ENCODE measurements at places on chromosomes 7 and 10.
A peak's percentile ranks its signal among the peaks of the same experiment; 100 is the strongest.

- DNase-seq = no peak
Measured at GRCh38 chr7:157580324-157580723, 243.5 kb downstream of the DNAJB6 start.

DNA sequence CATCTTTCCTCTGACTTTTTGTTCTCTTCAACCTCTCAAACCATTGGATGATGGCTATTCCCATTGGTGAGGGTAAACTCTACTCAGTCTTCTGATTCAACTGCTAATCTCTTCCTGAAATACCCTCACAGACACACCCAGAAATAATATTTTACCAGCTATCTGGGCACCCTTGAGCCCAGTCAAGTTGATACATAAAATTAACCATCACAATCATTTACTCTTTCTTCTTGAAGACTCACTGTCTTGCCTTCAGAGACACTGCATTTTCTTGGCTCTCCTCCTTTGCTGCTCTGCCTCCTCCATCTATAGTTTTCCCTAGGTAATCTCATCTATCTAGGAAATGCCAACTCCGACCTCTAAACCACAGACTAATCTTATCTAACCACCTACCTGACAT, 12.6 kb upstream of the PRRT4 start:
- no peak for DNase-seq

- no peak for DNase-seq
Measured at GRCh38 chr10:97028126-97028831, 157.5 kb downstream of the SLIT1 start.

- no peak for DNase-seq
Measured at GRCh38 chr10:14625192-14625631, 149.5 kb downstream of the FAM107B start.

DNA sequence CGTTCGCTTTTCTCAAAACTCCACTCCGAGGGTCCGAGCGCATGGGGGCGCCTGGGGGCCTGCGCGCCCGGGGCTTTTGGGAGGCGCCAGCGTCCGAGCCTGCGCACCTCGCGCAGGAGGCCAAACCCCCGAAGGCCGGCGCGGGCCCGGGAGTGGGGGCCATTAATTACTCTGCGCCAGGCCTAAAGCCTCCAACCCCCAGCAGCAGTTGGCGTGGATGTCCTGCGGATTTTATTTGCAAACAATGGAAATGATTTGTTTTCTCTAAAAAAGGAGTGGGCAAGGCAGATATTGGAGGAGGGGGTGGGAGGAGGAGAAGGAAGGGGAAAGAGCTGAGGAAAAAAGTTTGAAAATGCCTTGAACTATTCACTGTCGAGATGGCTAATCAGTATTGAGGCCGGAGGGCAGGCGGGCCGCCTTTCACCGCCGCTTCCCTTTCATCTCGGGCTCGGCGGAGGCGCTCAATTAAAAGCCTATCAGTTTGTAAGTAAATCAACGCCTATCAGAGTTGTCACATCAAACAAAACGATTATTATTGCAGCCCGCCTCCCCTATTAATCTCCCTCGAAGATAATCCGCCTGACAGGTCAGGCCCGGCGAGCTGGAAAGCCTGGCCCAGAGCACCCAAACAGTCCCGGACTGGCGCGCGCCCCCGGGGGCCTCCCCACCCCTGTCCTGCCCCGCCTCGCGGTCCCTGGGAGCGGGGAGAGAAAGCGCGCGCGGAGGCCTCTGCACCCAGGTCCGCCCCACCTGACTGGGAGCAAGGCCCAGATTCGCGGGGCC, 3.4 kb upstream of the ZNF503 start:
- DNase-seq = no peak

GRCh38 chr7:100753750-100754149, 20.4 kb downstream of the ZAN start:
- DNase-seq = no peak

GRCh38 chr7:118657391-118658005, 433.0 kb downstream of the ANKRD7 start:
- no peak for DNase-seq

DNA sequence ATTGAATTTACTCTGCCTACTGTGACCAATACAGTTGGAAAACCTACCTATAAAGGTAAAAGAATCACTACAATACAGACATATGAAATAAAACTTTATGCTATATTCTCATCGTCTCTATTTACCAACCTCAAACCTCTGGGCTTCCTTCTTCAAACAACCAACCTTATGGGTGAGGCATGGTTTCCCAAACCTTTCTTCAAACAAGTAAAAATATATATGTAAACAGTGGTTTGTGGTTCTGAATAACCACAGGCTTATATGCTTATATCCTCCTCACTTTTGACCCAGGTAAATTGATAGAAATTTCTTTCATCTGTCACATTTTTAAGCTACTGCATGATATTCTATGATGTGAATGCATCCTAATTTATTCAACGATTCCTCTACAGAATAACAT, 103.6 kb downstream of the ITGB1 start:
- no peak for DNase-seq

GRCh38 chr10:31025142-31025541, 6.5 kb downstream of the ZNF438 start:
- DNase-seq = no peak

DNA sequence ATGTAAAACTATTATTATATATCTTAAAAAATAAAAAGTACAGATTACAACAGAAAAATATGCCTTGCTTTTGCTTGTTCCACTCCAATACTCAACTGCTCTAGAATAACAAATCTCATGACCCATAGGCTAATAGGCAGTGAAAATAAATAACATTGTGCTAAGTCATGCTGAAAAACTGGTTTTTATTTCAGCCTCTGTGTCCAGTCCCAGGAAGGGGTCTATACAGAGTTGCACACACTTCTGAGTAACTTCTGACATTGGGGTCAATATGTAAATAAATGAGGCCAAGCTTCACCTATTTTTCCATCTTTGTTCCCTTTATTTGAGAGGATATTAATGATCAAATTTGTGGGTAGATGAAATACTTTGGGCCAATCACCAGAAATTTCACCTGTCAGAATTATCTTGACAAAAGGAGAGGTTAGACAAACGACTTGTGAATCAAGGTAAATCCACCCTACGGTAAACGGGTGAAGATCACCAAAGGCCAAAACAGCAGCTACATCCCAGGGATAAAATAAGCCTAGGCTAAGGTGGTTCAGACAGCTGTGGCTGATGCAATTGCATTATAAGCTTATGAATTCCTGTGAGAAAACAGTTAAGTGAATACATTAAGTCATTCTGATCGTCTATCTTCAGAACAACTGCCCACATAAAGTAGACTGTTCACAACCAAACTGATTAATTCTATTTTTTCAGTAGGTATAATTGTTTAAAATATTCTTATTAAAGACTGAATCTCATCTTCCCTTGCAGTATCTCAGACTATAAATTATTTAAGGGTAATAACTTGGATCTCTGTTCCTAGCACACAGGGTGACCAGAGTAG, 87.5 kb downstream of the UBE2H start:
- no peak for DNase-seq

DNA sequence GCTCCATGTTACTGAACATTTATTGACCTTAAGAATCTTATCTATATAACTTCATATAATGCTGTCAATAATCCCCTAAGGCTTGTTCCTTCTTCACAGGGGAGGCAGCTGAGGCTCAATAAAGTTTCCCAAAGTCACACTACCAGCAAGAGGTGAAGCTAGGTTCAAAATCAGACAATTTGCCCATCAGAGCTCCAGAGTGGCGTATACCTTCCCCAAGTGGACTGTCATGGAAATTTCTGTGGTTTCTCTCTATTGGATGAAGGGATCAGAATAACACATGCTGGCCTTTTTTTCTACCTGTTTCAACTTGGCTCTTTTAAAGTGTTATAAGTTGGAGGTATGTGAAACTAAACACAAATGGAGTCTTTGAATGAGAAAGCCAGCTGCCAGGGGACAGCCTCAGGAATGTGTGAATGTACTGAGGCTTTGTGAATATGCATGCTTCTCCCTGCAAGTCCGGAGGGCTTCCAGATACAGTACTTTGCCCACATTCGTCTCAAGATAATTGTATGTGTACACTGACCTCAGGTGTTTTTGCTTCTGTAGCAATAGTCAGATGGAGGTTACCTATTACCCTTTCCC, 656.3 kb upstream of the CELF2 start:
- no peak for DNase-seq

DNA sequence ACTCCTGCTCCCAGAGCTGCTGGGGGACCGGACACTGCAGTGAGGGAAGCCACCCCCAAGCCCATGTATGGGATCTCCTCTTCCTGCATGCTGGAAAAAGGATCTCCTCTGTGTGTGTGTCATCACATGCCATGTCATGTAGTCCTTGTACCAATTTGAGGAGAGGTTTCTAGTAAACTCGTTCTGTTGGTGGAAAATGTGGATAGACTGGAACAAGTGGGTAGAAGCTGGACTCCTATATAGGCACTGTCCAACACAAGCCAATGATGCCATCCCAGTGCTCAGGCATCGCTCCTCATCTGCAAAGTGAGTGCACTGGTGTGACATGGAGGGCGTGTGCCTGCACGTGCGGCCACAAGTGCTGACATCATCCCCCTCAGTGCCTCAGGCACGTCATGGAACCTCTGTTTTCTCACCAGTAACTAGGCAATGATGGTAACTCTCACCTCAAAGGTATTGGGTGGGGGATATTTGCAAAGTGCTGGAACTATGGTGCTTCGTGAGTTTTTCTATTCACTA, 19.3 kb downstream of the MYO1G start:
- DNase-seq = no peak

DNA sequence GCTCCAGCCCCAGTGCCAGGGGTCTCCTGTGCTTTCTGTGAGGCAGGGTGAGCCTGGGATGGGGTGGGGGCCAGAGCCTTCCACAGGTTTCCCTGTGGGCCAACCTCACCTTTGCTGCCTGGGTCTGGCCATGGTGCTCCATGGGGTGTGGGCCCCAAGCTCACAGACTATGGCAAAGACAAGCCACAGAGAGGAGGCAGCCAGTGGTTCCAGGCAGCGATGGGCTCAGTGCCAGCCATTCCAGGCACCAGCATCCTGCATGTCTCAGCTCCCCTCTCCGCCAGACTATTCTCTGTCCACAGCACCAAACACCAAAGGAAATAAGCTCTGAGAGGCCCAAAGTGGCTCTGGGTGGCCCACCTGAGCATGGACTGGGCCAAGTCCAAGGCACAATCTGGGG, 133.5 kb downstream of the PTPN20 start:
- DNase-seq = no peak

DNA sequence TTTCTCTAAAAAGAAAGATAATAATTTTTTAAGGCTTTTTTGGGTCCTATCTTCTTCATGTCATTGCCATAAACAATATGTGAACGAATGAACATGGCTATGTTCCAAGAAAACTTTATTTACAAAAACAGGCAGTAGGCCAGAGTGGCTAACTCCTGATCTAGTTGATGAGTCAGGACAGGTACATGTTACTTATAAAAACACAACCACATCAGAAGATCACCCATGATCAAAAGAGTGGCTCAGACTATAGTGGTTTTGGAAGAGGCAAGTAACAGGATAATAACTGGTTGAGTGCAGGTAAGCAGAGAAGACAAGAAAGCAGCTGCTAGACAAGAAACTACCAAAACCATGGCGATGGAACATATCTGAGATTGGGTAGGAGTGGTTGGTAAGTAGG, 468.7 kb downstream of the KCNMA1 start:
- no peak for DNase-seq

GRCh38 chr10:100045592-100045991, 35.8 kb upstream of the DNMBP start:
- DNase-seq = no peak

GRCh38 chr7:20542594-20542993, 72.9 kb upstream of the ABCB5 start:
- DNase-seq = no peak

GRCh38 chr7:151381348-151382078, 28.3 kb downstream of the WDR86 start:
- DNase-seq = peak; percentile 49

- no peak for DNase-seq
Measured at GRCh38 chr7:99762680-99763327, 21.2 kb downstream of the CYP3A4 start.

DNA sequence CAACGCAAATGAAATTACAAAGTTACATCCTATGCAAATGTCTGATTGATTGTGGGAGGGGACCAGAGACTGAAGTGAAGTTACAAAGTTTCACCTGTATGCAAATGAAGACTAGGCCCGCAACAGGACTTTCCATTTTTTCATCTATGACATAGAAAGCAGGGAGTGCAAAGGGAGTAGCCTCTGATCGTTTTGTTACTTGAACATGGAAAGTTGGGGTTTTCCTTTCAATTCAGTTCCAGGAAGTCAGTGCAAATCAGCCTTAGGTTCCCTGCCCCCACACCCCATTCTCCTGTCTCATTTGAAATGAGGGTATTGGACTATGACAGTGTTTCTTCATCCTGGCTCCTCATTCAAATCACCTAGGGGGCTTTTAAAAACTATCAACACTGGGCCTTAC, 96.9 kb upstream of the HABP2 start:
- DNase-seq = no peak

GRCh38 chr7:11881680-11882079, 49.7 kb upstream of the THSD7A start:
- no peak for DNase-seq

DNA sequence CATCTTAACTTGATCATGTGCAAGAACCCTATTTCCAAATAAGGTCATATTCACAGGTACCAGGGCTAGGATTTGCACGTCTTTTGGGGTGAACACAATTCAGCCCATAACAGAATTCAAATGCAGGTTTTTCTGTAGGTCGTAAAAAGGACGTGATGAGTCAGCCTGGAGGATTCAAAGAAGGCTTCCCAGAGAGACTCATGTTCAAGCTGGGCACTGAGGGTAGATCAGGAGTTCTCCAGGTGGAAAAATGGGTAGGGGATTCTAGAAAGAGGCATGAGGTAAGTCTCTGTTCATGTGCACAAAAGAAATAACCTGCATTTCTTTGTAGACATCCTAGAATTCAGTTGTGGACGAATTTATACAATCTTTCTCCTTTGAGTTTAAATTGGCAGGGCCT, 160.4 kb downstream of the RPS24 start:
- no peak for DNase-seq

GRCh38 chr7:158649279-158649678, 55.3 kb downstream of the NCAPG2 start:
- no peak for DNase-seq

DNA sequence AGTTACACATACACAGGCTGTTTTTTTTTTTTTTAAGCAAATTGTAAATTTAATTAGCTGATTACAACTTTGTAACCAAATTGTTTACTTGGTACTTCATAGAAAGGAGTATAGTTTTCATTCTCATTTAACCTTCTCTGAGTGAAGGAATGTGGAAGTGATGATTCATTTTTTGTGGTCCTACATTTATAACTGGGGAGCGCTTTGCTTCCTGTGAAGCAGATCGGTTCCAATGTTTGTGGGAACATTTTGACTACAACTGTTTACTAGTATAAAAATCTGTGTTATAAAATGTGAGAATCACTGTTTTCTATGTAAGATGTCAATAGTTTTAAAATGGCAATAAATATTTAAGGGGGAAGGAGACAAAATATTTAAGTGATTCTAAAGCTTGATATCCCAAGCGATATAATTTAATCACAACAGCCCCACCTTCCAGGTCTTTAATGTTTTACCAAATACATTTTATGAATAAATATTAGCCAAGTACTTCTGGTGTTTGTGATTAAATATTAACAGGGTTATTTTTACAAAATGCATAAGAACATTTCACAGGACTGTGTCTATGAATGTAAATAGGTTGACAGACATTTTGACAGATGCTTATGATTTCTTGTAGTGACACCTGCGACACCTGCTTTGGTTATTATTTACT, 57.1 kb downstream of the NXPH1 start:
- DNase-seq = no peak
